ENCODE measurements at places on chromosomes 7 and 10.
A peak's percentile ranks its signal among the peaks of the same experiment; 100 is the strongest.

DNA sequence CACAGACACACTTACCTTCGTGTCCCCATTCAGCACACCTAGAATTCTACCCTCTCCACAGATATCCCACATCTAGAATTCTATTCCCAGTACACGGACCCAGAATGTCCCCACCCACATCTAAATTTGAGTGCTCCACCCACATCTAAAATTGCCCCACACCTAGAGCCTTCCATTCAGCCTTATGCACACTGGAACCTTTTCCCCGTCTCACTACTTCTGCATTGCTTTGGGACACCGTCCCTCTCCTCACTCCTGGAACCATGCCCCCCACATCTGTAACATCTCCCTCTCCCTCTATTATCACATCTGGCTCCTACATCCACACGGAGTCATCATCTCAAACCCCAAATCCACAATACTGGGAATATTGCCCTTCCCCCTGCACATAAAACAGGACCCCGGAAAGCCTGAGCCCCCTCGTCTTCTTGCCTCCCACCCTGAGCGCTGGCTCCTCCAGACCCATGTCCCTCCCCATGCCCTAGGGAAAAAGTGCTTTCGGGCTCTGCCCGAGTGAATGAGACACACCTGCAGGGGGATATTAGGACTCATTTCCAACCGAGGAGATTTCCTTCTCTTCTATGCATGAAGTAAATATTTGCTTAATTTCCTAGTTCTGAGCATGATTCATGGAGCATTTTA, 125.8 kb upstream of the UNC5B start:
- no peak for DNase-seq

- no peak for DNase-seq
These were observed 544 bp downstream of the SEC23IP start for GRCh38 chr10:119893074-119893473.

DNA sequence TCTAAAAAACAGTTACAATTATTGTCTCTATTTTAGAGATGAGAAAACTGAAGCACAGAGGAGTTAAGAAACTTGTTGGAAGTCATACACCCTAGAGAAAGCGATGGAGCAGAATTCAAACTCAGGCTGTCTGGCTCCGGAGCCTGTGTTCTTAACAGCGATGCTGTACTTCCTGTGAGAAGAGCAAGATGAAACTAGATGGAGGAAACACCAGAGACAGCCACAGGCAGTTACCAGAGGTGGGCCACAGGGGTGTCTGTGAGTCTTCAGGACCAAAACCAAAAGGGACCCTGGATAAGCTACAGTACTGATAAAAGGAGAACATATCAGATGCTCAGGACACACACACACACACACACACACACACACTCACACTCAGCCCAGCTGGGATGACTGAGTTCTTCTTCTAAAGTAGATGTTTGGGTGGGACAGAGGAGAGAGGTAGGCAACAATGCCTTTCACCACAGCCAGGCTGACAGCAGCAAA, 289.2 kb downstream of the FZD1 start:
- no peak for DNase-seq

- no peak for DNase-seq
These were observed 85.4 kb downstream of the OSBPL3 start for GRCh38 chr7:24894429-24895221.

DNA sequence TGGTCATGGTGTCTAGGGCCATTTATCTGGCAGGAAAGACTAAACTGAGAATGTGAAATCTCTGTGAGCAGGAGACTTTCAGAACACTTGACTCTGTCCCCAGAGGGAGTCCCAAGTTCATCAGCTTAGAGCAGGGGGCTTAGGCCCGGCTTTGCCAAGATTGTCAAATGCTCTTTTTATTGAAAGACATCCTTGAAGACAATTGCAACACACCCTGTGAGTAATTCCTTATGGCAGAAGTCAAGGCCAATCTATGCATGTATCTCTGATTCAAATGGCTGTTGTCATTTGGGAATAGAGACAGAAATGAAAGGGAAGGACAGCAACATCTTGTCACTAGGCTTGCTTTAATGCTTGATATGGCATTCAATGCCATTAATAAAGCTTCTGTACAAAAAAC, 33.7 kb downstream of the BAMBI start:
- no peak for DNase-seq

DNA sequence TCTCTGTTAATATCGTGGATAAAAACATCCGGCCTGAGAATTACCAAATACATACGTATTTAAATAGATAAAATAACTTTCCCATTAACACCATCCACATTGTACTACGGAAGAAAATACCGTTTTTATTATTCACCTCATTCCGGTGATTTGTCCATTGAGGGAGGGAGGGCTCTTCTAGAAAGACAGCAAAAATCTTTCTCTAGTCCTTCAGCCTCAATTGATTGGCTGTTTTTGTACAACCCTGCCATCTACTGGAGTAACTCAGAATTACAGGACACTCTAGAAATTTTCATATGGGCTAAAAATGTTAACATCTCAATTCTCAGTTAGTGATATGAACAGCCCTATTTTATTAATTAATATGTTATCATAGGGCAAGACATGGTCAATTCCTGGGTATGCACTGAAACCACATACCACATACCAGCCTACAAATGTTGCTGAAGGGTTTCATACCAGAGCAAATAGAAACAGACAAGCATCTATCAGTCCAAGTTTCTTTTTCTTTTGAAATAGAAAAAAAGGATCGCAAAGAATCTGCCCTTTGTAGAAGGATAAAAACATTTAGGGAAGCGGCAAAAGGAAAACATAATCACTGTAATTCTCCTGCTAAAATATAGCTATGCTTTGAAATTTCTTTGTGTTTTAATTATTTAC, 55.8 kb upstream of the CDCA7L start:
- DNase-seq, result peak; percentile 84

- DNase-seq, result peak; percentile 59
These were observed 162.9 kb upstream of the PRSS58 start for GRCh38 chr7:142420554-142421362.

- DNase-seq, result no peak
These were observed 88.8 kb downstream of the OAT start for GRCh38 chr10:124329941-124330340.

GRCh38 chr10:124106241-124106879, 13.0 kb upstream of the CHST15 start:
- peak; percentile 23 for DNase-seq

GRCh38 chr7:44383566-44383965, 58.2 kb upstream of the CAMK2B start:
- DNase-seq, result peak; percentile 12

- peak; percentile 17 for DNase-seq
These were observed 158.4 kb upstream of the NRP1 start for GRCh38 chr10:33492701-33493345.

- DNase-seq, result peak; percentile 72
These were observed 132.7 kb upstream of the MDFIC start for GRCh38 chr7:114789161-114789560.

DNA sequence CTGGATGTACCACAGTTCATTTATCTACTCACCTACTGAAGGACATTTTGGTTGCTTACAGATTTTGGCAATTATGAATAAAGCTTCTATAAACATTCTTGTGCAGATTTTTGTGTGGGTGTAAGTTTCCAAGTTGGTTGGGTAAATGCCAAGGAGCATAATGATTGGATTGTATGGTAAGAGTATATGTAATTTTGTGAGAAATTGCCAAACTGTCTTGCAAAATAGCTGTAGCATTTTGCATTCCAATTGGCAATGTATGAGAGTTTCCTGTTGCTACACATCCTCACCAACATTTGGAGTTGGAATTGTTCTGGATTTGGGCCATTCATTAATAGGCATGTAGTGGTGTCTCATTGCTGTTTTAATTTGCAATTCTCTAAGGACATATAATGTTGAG, 33.9 kb upstream of the HYAL4 start:
- no peak for DNase-seq

DNA sequence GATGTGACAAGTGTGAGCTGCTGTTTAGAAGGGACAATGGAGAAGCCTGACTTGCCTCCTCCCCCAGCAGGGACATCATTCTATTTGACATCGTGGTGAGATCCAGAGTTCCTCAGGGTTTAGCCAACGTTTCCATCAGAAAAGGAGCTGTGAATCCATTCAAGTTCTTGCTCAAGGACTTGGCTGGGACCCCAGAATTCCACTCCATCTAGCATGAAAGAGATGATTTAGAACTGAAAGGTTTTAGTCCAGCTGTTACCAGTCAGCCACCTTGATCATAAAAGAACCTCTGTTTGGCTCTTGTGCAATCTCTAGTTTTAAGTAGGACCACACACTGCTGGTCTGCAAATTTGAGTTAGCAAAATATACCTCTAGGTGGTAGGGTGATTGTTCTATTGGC, 337.6 kb downstream of the FRMD4A start:
- no peak for DNase-seq

GRCh38 chr10:124225029-124225466, 131.7 kb upstream of the CHST15 start:
- DNase-seq, result no peak

DNA sequence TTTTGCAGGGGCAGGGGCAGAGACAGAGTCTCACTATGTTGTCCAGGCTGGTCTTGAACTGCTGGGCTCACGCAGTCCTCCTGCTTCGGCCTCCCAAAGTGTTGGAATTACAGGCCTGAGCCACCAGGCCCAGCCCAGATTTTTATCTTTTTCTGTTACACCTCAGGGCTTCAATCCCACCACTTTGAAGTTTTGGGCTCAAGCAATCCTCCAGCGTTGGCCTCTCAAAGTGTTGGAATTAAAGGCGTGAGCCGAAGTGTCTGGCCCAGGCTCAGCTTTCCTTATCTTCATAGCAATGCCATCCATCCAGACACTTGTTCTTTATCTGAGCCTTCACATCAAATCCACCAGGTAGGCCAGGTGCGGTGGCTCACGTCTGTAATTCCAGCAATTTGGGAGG, 4.1 kb downstream of the TAF6 start:
- DNase-seq, result no peak

- DNase-seq, result no peak
These were observed 25.6 kb downstream of the CFAP69 start for GRCh38 chr7:90270431-90271178.

- peak; percentile 22 for DNase-seq
These were observed 57.5 kb upstream of the PTPN12 start for GRCh38 chr7:77479536-77480088.

DNA sequence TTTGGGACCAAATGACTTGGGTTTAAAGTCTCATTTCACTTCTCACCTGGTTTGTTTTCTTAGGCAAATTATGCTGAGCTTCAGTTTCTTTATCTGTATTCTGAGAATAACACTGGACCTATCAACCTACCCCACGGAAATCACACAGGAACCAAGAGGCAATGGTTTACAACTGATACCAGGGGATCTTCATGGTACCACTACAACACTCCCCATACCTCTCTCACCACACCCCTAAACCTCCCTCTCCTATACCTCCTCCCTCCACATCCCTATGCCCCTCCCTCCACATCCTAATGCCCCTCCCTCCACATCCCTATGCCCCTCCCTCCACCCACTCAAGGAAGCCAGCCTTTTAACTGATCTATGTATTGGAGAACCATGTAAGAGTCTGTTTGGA, 9.9 kb downstream of the FAM204A start:
- DNase-seq, result no peak

DNA sequence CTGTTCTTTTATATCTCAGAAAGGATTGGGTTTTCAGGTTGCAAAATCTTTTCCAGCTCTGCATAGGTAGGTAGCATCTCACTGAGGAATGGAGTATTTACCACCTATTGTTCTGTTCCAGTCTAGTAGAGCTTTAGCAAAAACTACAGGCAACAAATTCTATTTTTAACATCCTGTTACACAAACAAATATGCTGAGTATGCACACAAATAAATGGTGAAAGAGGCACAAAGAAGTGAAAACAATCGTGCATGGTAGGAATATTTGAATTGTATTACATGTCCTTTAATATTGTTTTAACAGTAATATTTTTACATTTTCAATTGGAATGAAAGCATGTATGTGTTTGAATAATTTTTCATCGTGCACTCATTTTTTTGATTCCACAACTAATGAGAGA, 14.5 kb upstream of the MIOS start:
- DNase-seq, result no peak

DNA sequence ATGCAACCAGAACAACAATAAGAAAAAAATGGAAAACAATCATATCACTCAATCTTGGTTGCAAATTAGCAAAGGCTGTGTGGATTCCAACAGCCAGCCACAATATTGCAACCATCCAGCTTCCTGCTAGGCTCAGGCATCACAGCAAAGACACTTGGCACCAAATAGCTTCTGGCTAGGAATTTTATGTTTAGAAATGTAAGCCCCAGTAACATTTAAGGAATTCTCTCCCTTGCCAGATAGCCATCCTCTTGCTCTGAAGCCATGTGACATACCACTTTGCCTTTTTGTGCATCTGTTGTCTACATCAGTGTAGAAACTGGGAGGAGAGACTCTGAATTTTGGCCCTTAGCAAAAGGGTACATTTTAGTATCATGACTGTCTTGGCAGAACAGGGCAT, 22.2 kb downstream of the MKX start:
- DNase-seq, result peak; percentile 72

DNA sequence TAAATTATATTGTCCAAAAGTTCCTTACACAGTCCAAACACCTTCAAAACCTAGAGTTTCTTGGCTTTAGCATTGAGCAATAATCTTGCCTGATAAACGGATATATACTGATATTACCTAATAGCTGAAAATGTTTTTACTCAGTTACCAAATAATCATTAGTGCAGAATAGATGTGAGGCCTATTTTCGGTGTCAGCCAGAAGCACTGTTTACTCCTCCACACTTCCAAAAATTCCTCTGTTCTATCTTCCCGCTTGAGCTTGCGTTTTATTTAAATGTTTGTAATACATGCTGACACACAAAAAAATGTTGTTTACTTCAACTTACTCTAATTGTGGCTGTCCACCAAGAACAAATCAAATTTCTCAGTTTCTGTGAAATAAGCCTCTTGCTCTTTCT, 606.2 kb upstream of the TEX47 start:
- no peak for DNase-seq

- no peak for DNase-seq
These were observed 61.4 kb upstream of the NME8 start for GRCh38 chr7:37786741-37787569.

DNA sequence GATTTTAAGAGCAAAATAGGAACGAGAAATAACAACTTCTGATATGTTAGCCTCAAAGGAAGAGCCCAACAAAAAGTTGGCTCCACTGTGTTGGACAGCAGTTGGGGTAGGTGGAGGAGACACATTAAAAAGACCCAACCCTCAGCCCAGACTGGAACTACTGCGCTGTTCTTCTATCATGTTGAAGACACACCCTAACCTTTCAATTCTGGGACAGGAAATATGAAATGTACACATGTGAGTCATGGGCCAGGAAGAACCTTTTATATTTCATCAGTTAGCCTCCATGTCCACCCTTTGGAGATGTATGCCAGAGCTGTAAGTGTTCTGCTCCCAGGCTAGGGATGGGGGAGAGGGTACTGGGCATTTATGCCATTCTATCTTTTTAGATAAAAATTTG, 22.1 kb downstream of the CLDN12 start:
- DNase-seq, result peak; percentile 6

- no peak for DNase-seq
These were observed 285.2 kb downstream of the CAMK1D start for GRCh38 chr10:12634621-12634931.

GRCh38 chr10:102729029-102730026, 14.4 kb upstream of the WBP1L start:
- peak; percentile 70 for DNase-seq

GRCh38 chr7:71385330-71385729, 253.4 kb downstream of the GALNT17 start:
- no peak for DNase-seq

- DNase-seq, result no peak
These were observed 18.8 kb upstream of the AOAH start for GRCh38 chr7:36742911-36743775.
